ENCODE measurements at places on chromosomes 12 and 14. TPM values are rescaled to one million over a fixed set of nuclear protein-coding genes. Genes with fewer than 3 reads are reported as not detected.

TAS2R8 gene
- total RNA-seq = not detected

PIP4K2C gene
- 32.2 TPM for total RNA-seq

RGS6 gene
- total RNA-seq = 11.1 TPM

VIPAS39 gene
- 15.0 TPM for total RNA-seq

RNU4-1 gene
- total RNA-seq = 2,168 TPM

SYT1 gene
- not detected for total RNA-seq

KLHL33 gene
- total RNA-seq = 0.47 TPM

All from T-helper 17 cell (primary cell).